ENCODE measurements at places on chromosomes 13 and 19. TPM values are rescaled to one million over a fixed set of nuclear protein-coding genes. Genes with fewer than 3 reads are reported as not detected.

The ZNF444 gene
- total RNA-seq: 49.7 TPM

The RFPL4A gene
- not detected for total RNA-seq

DNA sequence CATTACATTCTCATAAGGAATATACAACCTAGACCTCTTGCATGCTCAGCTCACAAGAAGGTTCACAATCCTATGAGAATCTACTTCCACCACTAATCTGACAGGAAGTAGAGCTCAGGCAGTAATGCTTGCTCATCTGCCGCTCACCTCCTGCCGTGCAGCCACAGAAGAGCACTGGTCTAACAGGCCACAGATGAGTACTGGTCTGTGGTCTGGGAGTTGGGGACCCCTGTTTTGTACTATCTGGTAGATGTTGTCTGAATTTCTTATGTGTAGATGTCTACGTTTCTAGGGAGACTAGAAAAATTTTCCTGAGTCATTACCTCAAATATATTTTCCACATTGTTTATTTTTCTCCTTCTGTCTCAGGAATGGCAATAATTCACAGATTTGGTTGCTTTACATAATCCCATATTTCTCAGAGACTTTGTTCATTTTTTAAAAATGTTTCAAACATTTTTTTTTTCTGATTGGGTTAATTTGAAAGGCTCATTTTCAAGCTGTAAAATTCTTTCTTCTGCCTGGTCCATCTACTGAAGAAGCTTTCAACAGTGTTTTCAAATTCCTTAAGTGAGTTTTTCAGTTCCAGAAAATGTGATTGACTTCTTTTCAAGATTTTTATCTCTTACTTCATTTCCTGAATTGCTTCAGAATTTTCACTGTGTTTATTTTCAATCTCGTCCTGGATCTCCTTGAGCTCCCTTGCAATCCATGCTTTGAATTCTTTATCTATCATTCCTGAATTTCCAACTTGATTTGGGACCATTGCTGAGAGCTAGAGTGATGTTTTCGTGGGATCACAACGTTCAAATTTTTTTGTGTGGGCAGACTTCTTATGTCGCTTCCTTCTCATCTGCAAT is 1322.2 kb downstream of the PCDH9 start:
- no peaks in the 10 kb centered on the region for H3K4me1 ChIP-seq
- no peaks in the 10 kb centered on the region for H3K36me3 ChIP-seq
- H3K4me3 ChIP-seq: no peak overlapping the region
- no peaks in the 10 kb centered on the region for H3K27me3 ChIP-seq
- no peak overlapping the region for H3K27ac ChIP-seq

DNA sequence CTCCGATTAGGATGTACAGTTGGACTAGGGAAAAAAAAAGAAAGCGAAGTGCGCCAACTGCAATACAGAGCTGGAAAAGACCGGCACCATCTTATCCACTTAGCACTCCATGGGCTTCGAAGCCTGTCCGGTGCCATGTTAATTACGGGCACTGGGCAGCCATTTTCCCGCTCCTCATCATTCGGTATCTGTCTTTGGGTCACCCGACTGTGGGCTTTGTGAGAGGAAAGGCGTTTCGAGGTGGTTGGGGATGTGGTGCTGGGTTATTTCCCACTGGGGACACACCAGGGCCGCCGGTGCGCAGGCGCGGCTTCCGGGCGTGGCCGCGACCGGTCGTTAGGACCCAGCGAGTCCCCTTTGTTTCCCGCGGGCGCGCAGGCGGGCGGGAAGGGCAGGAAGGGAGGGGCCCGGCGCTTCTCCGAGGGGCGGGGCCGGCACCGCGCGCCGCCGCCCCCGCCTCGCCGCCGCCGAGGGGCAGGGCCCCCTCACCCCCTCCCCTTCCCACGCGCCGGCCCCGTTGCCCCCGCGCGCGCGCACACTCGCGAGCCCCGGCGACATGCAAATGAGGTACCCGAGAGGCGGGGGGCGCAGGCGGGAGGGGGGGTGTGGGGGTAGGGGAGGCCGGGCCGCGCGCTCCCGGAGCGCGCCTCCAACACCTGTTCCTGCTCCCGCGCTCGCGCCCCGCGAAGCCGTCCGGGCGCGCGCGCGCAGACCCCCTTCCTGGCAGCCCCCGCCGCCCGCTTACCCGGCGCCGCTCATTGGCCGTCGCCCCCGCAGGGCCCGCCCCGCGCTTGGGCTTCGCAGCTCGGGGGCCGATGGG is at the start of gene ZNF524:
Gene ZNF524 (plus strand): TSS at position 447 of the 820 bp plus-strand sequence. CDS start 1,825 bp downstream, outside the sequence.
- peak within 1 kb of the TSS; percentile 95 for H3K27ac ChIP-seq
- DNase-seq: peak; percentile 91
- H3K27me3 ChIP-seq: no peaks in the 10 kb centered on the region
- peaks cover 2% of the 10 kb centered on the region for H3K4me1 ChIP-seq
- H3K36me3 ChIP-seq: peaks cover 27% of the 10 kb centered on the region

- no peaks in the 10 kb centered on the region for H3K36me3 ChIP-seq
- H3K4me1 ChIP-seq: no peaks in the 10 kb centered on the region
- H3K27me3 ChIP-seq: no peaks in the 10 kb centered on the region
- H3K4me3 ChIP-seq: no peak overlapping the region
- H3K27ac ChIP-seq: no peak overlapping the region
These were observed 113.0 kb downstream of the UFM1 start for GRCh38 chr13:38462605-38463004.

GRCh38 chr13:82672248-82672647 is 1210.0 kb downstream of the SLITRK1 start:
- H3K4me1 ChIP-seq: peaks cover 5% of the 10 kb centered on the region
- peaks cover 14% of the 10 kb centered on the region for H3K36me3 ChIP-seq
- H3K4me3 ChIP-seq: no peak overlapping the region
- no peak overlapping the region for H3K27ac ChIP-seq
- no peak for DNase-seq

DNA sequence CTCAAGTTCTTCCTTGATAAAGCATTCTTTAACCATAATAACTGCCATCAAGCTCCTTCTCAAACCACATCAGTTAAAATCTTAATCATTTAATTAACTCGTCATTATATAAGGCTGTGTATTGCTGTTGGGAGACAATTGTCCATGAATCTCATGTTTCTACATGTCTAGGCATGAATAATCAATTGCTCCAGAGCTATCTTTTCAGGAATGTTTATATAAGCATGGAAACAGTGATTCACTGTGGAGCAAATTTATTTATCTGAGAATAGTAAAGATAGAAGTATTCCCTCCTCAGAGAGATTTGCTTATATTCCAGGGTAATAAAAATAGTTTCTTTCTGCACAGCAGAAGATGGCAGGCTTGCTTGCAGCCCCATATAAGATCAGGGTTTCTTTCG is 71.1 kb downstream of the CBY2 start:
- H3K4me3 ChIP-seq: no peak overlapping the region
- H3K27me3 ChIP-seq: no peaks in the 10 kb centered on the region
- DNase-seq: no peak
- H3K27ac ChIP-seq: no peak overlapping the region

GRCh38 chr13:102628559-102628958 is 31.8 kb downstream of the TPP2 start:
- peaks cover 66% of the 10 kb centered on the region for H3K36me3 ChIP-seq
- H3K27ac ChIP-seq: no peak overlapping the region
- no peaks in the 10 kb centered on the region for H3K4me1 ChIP-seq
- no peak overlapping the region for H3K4me3 ChIP-seq
- DNase-seq: no peak

DNA sequence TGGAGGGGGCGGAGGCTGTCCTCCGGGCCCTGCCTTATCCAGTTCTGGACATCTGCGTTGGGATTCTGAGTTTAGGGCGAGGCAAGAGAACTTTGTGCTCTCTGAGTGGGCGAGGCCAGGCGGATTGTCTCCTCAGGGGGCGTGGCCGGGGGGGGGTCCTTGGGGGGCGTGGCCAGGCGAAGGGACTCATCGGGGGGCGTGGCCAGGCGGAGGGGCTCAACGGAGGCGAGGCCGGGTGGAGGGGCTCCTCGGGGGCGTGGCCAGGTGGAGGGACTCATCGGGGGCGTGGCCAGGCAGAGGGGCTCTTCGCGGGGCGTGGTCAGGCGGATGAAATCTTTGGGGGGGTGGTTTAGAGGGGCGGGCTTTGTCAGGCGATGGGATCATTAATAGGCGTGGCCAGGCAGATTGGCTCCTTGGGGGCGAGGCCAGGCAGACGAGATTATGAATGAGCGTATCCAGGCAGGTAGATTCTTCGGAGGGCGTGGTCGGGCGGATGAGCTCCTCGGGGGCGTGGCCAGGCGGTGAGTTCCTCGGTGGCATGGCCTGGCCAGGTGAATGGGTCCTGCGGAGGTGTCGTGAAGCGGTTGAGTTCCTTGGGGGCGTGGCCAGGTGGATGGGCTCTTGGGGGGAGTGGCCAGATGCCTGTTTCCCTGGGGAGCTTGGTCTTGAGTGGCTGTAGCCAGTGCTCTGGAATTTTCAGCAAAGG is 10.3 kb upstream of the CACNG7 start:
- H3K36me3 ChIP-seq: peaks cover 14% of the 10 kb centered on the region
- peak; percentile 100 for DNase-seq
- H3K27ac ChIP-seq: no peak overlapping the region
- peak overlapping the region; percentile 84 for H3K4me3 ChIP-seq

GRCh38 chr13:90014038-90014437 is 1333.4 kb upstream of the MIR17HG start:
- H3K36me3 ChIP-seq: no peaks in the 10 kb centered on the region
- no peak overlapping the region for H3K27ac ChIP-seq
- no peaks in the 10 kb centered on the region for H3K4me1 ChIP-seq
- H3K27me3 ChIP-seq: no peaks in the 10 kb centered on the region
- DNase-seq: no peak

- no peaks in the 10 kb centered on the region for H3K4me1 ChIP-seq
- H3K4me3 ChIP-seq: no peak overlapping the region
- no peak for DNase-seq
- H3K36me3 ChIP-seq: no peaks in the 10 kb centered on the region
- H3K27me3 ChIP-seq: no peaks in the 10 kb centered on the region
These were observed 139.3 kb downstream of the IRS2 start for GRCh38 chr13:109647053-109647452.

The ZNF181 gene
- 8.2 TPM for total RNA-seq
